ENCODE measurements at places on chromosomes 6 and 20.

DNA sequence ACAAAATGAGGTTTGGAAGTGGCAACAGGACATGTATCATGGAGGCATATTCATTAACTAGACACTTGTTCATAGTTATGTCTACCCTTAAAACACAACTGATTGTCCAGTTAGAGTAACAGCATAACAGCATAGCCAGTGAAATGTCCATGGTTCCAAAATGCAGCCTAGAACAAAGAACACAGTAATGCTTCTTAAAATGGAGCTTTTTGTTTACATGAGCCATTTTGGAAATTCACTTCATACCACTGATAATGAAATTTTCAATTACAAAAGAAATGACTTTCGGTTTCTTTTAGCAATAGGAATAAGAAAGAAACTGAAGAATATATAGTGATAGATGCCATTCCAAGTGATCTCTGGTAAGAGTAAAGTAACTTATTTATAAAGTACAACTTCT is 111.1 kb upstream of the DST start:
- no peak for DNase-seq

- no peak for DNase-seq
Observed at GRCh38 chr20:60132827-60133670, 174.8 kb downstream of the CDH26 start.

GRCh38 chr20:34363465-34364222 is 571 bp downstream of the ITCH start:
- DNase-seq, result no peak

- no peak for DNase-seq
Observed at GRCh38 chr6:41801380-41801779, 13.9 kb downstream of the TOMM6 start.

DNA sequence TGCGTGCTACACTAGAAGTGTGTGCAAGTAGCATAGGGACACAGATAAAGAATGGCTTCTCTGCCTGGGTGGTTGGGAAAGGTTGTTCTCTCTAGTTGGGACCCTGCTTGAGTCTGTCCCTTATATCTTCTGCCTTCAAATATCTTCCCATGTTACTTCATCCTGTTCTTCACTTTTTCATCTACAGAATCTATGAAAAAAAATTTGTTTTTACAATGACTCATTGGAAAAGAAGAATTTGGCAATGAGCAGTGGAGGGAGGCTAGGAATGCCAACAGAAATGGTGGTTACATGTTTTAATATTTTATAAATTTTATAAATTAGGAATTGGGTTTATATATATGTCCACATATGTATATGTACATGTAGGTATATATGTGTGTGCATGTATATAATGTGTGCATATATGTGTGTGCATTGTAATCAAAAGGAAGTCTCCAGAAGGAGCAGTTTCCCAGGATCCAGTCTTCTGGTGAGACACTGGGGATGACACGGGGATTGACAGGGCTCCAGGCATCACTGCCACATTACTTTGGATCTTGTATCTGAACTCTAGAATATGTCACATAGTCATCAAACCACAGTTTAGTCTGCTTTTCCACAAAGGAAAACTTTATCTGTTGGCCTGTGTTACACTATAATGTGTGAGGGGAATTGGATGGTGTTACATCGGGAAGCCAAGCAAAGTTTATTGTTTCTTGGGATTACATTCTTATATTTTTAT is 75.3 kb upstream of the RIPOR2 start:
- DNase-seq, result no peak

GRCh38 chr6:14224359-14225103 is 107.0 kb downstream of the CD83 start:
- DNase-seq, result no peak

DNA sequence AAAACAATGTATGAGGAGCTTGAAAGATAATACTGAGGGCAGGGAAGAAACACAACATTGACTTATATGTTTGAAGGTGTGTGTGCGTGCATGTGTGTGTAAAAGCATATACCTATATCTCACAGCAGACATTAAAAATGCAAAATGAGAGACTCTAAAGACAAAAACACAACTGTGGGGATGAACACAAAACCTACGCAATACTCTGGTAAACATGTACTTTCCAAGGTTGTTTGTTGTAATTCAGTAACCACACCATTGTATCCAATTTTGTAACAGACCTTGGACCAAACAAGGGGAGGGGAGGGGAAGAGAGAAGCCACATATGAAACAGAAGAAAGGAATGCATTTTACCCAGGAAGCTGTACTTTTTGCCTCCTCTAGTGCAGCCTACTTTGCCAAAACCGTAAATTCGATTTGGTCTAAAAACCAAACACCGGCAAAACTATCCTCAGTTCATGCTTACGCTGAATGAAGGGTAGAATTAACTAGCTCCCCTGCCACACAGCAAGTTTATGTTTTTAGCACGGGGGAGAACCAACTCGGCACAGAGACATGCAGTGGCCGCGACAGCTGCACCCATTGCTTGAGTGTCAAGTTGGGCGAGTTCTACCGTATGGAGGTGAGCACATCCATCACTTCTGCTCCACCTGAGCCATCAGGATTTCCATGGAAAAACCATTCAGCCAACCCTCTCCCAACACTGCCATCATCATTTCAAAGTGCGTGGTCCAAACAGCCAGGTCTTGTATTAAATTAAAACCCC is 50.0 kb downstream of the CNKSR3 start:
- DNase-seq, result no peak

- DNase-seq, result no peak
Observed at GRCh38 chr6:156062091-156062563, 606.5 kb upstream of the NOX3 start.

DNA sequence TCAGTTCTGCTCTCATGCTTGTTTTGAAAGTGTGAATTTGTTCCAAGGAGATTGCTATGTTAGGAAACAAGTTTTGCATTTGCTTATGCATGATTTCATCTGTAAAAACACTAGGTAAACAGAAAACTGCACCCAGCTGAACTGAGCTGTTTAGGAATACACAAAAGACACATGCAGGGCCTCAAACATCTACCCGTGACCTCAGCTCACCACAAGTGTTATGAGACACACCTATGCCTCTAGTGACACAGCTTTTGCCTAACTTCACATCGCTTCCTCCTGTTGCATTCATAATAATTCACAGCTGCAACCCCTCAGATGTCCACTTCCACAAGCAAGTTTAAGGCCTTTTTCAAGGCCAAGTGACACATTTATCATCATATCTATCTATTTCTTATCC is 98.0 kb upstream of the SLC24A3 start:
- DNase-seq, result no peak

DNA sequence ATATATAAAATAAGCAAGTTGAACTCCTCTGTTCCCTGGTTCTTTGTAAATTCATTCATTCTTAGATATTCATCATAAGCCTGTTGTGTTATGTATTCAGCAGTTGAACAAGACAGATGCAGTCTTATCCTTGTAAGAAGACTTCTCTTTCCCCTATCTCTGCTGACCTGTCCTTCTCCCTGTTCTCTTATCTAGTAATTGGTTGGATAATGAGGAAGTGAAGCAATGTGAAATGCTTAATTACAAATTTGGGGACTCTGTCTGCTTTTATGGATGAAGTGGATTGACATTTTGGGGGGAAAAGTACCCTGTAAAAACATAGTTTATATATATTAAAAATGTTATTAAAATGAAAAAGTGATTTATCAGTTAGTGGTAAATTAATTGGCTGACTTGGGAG is 37.0 kb downstream of the CDKAL1 start:
- no peak for DNase-seq

- no peak for DNase-seq
Observed at GRCh38 chr6:81812401-81812800, 59.9 kb upstream of the TENT5A start.

GRCh38 chr6:40732878-40733277 is 145.7 kb upstream of the LRFN2 start:
- DNase-seq, result no peak
